Activated CD4-positive, alpha-beta T cell treated with anti-CD3 and anti-CD28 coated beads for 48 hours (primary cell): ENCODE measurements at places on chromosomes 7 and 10.

GRCh38 chr7:17357952-17358351 is 59.5 kb downstream of the AHR start:
- no peak for DNase-seq

DNA sequence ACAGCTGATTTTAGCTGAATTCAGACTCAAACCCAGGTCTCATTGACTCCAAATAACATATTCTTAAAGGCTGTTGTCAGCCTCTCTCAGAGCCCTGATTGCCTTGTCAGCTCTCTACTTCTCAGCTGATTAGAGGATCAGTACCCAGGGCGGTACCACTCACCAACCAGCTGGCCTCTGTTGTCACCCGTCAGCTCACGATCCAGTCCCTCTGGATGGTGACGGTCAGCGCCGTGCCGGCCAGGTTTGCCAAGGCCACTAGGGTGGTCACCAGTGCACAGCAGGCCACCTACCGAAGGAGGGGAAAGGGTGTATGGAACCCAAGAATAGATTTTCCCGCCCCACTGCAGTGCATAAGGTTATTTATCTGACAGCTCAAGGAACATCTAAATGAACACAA is 52.3 kb upstream of the TOMM7 start:
- no peak for DNase-seq

- DNase-seq: no peak
Measured at GRCh38 chr10:38070501-38070900, 23.6 kb upstream of the ZNF37A start.

- DNase-seq: peak; percentile 34
Measured at GRCh38 chr10:74977913-74978847, 133.3 kb upstream of the SAMD8 start.

DNA sequence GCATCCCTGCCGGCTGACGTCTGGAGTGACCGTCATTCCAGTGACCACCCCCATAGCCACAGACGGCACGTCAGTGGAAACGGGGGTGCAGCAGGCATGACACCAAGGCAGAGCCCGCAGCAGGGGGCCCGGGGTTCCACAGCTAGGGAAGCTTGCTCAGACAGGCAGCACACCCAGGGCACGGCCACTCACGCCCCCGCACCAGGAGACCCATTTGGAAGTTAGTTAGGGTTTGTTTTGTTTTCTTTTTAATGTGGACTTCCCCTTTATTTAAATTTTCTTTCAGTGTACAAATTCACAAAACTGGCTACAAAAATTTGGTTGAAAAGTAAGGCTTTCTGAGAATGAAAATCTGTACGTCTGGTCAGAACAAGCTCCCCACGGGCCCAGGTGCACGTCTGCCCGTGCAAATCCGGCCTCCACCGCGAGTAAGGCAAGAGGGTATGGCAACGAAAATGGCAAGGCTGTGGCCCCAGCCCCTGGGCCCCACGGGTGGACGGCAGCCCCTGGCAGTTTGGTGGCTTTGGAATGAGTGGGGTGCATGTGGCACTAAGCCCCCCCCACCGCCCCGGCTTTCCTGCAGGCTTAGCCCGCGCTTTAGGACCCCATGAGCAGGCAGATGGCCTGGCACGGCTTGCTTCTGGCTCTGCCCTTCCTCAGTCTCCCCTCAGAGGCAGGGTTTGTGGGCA is 124.2 kb downstream of the FAM53B start:
- no peak for DNase-seq

DNA sequence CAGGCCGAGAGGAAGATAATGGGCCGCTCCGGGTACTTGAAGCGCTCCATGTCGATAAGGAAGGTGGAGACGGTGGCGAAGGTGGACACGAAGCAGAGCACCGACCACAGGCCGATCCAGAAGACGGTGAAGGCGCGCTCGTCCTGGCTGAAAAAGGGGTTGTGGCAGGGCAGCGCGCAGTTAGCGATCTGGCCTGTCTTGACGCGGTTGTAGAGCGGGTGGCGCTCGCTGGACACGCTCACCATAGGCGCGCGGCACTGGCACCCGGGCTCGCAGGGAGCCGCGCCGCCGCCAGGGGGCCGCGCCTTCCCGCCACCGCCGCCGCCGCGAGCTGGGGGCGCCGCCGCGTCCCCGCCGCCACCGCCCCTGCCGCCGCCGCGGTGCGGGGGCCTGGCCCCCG is 1.6 kb downstream of the FZD8 start:
- peak; percentile 50 for DNase-seq
